NCI-H2107 (cell line): ENCODE measurements at places on chromosomes 1 and 21.
A peak's percentile ranks its signal among the peaks of the same experiment; 100 is the strongest.

- no peak for DNase-seq
Observed at GRCh38 chr1:28537457-28538199, 15.3 kb upstream of the TRNAU1AP start.

GRCh38 chr1:201489643-201490261 lies 17.2 kb downstream of the CSRP1 start:
- no peak for DNase-seq

DNA sequence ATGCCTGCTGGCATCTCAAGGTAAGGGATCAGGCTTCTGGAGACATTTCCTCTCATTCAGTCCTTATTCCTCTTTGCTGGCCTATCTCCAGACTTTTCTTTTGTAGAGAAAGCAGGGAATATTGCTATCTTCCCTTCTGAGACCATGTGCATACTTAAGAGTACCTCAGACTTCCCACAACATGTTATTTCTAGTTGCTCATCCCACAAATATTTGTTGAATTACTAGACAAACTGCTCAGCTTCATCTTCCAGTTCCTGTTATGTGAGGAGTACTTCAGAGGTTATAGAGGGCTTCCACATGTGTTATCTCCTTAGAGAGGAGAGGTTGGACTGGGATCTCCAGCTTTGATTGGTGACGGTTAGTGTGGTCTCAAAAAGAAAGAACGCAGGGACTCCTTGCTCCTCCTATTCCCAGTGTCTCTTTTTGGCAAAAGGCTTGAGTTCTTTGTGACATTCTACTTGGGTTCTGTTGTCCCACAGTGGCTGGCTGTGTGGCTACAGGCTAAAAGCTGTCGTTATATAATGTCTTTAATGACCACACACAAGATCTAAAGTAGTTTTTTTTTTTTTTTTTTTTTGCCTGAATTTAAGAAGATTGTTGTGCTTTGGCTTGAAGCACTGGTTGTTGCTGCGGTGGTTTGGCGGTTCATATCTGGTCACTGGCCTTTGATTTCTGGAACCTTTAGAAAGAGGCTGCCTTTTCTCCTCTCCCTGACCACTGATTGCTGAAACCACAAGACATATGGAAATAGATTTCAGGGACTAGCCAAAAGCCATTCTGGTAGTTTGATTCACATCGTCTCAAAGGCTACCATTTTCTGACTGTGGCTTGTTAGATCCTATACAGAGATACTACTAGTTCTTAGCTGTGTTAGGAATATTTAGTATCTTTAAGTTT lies 78.7 kb downstream of the FGGY start:
- DNase-seq, result no peak

GRCh38 chr1:62841587-62842169 lies 57.7 kb downstream of the ATG4C start:
- DNase-seq, result peak; percentile 48

GRCh38 chr1:18955441-18956192 lies 859 bp downstream of the IFFO2 start:
- no peak for DNase-seq

DNA sequence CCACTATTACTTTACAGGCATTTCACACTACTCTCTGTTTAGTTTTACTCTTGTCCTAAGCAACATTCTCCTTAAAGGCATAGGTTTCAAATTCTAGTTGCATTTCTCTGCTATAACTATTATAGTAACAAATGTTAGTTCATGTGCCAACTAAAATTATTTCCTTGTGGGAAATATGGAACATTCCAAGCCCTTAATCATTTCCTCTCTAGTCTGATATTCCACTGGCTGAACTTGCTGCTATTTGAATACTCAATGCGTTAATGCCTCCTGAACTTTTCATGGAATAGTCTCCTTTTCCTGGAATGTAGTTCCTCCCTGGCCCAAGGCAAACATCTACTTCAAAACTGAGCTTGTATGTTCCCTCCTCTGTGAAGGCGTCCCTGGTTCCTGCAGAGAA lies 19.3 kb upstream of the TBX19 start:
- no peak for DNase-seq

DNA sequence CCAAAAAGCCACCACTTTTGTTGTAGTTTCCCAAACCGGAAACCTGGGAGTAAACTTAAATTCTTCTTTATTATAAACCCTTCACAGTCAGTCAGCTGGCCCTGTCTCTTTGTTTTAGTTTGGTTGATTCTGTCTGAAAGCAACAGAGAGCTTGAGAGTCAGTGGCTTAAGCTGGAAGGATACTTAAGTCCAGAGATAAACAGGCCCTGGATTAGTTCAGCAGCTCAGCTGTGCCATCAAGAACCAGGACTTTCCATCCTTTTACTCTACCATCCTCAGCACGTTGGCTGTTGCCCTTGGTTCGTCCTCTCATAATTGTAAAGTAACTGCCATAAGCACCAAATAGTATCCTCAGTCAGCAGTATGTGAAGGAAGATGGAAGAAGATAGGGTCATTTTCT lies 4.5 kb downstream of the DESI2 start:
- DNase-seq, result no peak

- DNase-seq, result no peak
Observed at GRCh38 chr1:59997479-59998115, 71.0 kb upstream of the CYP2J2 start.
